ENCODE measurements at places on chromosomes 13 and 19.

- DNase-seq = no peak
Observed at GRCh38 chr19:23378948-23379347, 16.3 kb downstream of the ZNF91 start.

DNA sequence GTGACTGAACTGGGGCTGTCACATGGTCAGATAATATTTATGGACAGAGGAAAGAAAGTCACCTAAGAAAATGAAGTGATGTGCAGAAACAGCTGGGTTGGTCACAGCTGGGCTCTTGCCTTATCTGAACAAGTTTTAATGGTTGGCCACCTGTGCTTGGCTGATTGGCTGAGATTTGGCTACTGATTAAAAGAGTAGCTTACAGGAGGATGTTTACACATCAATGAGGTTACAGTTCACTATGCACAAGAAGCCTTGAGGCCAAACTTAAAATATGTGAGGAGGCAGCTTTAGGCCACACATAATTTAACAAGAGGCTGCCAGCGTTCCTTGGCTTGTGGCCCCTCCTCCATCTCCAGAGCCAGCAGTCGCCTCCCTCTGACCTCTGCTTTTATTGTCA lies 99.2 kb upstream of the C1QTNF9B start:
- no peak for DNase-seq

DNA sequence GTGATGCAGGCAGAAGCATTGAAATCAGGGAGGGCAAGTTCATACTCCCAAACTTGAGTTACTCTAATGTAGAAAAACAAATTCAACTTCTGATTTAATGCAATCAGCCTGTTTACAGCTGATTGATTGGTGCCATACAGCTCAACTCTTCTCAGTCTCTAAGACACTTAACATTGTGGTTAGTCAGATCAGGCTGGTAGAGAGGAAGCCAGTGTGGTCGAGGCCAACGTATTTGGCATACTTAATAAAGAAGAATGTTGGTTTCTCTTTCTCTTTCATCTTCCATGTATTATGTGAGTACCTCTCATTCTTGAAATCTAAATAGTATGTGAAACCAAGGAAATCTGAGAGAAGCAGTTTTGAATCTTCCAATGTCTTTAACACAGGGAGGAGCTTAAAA lies 255.0 kb upstream of the SLITRK1 start:
- DNase-seq = no peak

GRCh38 chr13:40275155-40275554 lies 391.3 kb downstream of the FOXO1 start:
- DNase-seq = no peak

GRCh38 chr13:31638577-31638976 lies 100.7 kb upstream of the RXFP2 start:
- DNase-seq = no peak

GRCh38 chr13:25625414-25625813 lies 253.6 kb downstream of the ATP8A2 start:
- no peak for DNase-seq

GRCh38 chr19:35805526-35806102 lies 7.0 kb downstream of the PRODH2 start:
- DNase-seq = no peak

- DNase-seq = no peak
Observed at GRCh38 chr19:4385291-4386040, 14.9 kb downstream of the SH3GL1 start.

DNA sequence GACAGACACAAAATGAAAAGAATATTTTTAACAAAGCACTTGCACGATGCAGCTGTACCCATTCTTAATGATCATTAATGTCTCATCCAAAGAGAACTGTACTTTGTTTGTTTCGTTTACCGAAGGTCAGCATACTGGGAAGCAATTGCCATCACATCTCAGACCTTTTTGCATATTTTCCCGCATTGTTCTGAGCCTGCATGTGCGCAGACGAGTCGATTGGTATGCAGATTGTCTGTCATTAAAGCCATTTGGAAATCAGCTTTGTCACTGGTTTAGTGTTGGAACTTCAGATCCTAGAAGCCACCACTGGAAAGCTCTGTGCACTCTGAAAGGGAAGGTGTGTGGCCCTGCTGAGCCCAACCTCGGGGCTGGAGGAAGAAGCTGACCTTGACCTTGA lies 15.6 kb downstream of the SPACA7 start:
- no peak for DNase-seq

- DNase-seq = no peak
Observed at GRCh38 chr13:110236431-110236830, 70.5 kb downstream of the COL4A1 start.
